Activated CD8-positive, alpha-beta memory T cell treated with anti-CD3 and anti-CD28 coated beads, Interleukin-2, amount 50 U/mL, for 4 hours (primary cell): ENCODE measurements at places on chromosomes 13 and 19.

GRCh38 chr19:3642987-3643673 lies 16.5 kb upstream of the CACTIN start:
- no peak for DNase-seq

GRCh38 chr19:19475849-19476828 lies 39.2 kb downstream of the TSSK6 start:
- DNase-seq = no peak

- DNase-seq = no peak
Measured at GRCh38 chr13:46665633-46666482, 112.9 kb downstream of the LRCH1 start.

DNA sequence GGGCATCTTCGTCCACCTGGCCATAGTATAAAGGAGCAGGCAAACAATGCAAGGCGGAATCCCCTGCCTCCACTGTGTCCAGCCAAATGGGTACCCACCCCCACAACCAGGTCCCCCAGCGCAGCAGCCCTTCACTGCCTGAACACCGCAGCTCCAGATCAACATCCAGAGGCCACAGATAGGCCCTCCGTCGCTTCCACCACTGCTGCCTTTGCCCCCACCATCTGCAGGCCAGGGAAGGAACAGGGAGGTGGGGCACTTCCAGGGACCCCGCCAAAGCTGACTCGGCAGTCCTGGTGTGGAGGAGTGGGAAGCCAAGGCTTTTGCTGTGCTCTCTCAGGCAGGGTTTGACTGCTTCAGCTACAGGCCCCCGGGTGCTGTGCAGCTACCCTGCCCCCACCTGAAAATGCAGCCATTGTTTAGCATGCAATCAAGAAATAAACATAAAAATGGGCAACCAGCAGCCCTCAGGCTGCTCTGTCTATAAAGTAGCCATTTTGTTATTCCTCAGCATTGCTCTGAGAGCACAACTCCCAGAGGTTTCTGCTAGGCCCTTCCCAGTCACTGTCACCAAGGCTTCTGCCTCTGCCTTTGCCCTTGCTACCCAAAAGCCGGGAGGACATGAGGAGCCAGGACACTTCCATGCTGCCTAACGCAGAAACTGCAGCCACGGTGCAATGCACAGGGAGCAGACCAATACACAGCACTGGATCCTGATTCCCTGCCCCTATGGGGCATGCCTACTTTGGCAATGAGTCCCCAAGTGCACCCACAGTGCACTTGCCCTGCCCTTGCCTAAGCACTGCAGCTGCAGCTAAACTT lies 733.2 kb upstream of the KLHL1 start:
- no peak for DNase-seq

- no peak for DNase-seq
Measured at GRCh38 chr13:43911871-43912270, 32.2 kb downstream of the LACC1 start.

DNA sequence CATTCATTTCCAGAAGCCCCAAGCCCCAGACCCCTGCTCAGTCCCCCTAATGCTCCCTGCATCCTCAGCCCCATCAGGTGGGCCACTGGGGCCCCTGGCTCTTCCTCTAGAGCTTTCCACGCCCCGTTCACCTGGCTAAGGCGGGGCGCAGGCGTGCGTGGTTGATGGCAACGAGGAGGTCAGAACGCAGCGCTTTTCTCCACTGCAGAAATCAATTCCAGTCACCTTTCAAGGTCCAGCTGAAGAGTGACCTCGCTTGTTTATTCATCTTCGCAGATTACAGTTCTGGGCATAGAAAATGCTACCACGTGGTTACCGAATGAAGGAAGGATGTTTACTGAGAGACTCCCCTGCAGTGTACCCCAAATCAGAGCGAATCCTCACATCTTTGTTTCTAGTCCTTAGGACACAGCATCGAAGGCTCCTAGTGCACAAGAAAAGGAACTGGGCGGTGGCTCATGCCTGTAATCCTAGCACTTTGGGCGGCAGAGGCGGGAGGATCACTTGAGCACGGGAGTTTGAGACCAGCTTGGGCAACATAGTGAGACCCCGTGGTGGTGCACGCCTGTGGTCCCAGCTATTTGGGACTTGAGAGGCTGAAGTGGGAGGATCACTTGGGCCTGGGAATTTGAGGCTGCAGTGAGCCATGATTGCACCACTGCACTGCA lies 828 bp upstream of the PBX4 start:
- DNase-seq = no peak

DNA sequence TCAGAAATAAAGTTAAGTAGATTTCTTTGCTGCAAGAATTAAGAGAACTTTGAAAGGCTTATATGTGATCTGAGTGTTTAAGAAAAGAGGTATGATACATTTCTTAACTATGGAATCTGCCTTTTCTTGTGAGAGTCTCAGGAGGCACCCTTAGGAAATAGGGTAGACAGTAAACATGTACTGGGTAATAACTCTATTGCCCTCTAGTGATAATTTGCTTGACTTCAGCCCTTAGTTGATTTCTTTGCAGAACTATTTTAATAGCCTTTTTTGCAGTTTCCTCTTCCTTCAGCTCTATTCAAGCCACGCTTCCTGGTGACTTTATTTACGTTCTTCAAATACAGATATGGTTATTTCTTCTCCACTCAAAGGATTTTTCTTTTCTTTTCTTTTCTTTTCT lies 37.0 kb upstream of the CCNA1 start:
- DNase-seq = no peak

DNA sequence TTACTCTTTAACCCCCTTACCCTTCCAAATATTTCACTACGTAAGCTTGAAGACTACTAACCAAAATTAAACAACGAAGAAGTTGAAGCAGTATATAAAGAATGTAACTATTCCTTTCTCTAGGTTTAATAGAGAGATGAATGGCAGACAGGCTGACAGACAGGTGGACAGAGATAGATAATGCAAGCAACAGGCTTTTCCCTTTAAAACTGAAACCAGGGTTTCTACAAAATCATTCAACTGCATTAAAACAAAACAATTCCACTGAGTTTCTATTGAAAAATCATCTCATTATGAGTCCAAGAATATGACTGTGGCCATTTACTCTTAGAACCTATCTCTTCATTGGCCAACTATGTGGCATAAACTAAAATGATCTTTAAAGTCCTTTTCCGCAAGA lies 15.2 kb downstream of the LNX2 start:
- DNase-seq = no peak

GRCh38 chr13:24241336-24241735 lies 68.0 kb upstream of the C1QTNF9 start:
- DNase-seq = no peak

- no peak for DNase-seq
Measured at GRCh38 chr19:17339088-17339741, 1.9 kb downstream of the GTPBP3 start.

DNA sequence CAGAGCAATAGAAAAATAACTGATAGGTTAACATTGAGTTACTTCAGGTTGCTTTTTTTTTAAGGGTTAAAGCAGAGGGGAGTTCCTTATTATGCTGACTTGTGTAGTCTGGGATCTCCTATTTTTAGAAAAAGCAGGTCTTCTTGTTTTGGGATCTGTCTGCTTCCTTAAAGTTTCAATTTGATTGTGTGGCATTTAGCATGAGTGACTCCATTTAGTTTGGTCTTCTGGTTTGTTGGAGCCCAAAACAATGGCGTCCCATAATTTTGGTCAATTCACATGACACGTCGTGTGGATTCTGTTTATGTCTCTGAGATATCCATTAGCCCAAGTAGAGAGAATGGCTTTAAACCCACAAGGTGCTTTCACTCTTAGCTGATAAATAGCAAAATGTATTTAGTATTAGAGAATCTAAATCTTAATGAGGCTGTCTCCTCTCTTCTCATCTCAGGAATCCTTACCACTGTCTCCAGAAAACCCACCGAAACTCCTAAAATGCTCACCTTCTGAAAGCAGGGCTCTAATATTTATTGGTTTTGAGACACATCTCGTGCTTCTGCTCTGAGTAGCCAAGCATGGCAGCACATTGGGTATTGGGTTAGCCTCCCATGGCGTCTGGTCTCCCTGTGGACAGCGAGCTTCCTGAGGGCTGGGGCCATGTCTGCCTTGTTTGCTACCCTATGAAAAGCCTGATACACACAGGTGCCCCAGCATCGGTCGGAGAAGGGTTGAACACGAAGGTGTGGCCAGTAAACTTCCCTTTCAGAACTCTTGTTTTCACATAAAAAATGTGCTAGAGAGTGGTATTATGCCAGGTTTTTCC lies 67.2 kb upstream of the GPR183 start:
- DNase-seq = no peak

DNA sequence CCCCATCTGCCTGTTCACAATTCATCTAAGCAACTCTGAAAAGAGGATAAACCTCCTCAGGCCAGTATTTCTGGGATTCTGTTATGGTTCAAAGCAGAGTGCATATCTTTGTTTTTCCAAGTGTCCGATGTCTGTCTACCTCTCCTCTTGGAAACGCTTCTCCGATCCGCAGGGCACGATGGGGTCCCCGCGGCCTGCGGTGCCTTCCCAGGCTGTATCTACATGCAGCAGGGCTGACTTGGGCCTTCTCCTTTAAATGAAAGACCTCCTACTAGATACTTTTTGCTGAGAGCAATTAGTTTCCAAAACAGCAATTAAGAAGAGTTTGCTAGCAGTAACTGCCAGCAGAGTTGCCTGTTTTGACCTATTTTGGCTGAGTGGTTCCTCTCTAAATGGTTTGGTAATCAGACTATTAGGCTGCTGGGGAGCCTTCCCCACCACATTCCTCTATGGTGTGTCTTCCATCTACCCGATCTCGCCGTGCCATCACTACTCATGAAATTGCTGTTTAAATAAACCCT lies 23.5 kb downstream of the COL4A2 start:
- no peak for DNase-seq

- peak; percentile 78 for DNase-seq
Measured at GRCh38 chr19:49387936-49388372, at the start of gene KASH5. TSS of gene KASH5 (plus strand) at chr19:49388249. CDS start at chr19:49390884, 2,635 bp downstream.

GRCh38 chr13:90552702-90553101 lies 794.8 kb upstream of the MIR17HG start:
- no peak for DNase-seq

DNA sequence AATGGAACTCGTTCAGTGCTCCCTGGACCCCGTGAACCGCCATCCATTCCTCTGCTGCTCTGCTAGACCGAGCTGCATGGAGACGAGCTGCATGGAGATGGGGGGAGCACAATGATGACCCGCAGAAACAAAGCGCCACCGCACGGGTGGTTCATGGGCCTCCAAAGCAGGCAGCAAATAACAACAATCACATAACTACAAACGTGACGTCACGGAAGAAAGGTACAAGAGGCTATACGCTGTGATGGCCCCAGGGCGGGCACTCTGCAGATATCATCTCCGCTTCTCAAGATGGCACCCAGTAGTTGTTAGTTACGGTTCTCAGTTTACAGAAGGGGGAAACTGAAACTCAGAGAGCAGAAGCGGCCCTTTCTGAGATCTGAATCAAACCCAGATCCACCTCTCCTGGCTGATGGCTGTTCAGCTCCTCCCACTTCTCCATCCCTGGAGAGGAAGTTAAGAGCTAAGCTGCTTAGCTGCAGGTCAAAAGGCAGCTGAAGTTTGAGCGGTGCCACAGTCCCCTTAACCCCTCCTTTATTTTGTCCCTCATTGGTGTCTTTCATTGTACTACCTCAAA lies 1.7 kb downstream of the ATP13A1 start:
- no peak for DNase-seq

DNA sequence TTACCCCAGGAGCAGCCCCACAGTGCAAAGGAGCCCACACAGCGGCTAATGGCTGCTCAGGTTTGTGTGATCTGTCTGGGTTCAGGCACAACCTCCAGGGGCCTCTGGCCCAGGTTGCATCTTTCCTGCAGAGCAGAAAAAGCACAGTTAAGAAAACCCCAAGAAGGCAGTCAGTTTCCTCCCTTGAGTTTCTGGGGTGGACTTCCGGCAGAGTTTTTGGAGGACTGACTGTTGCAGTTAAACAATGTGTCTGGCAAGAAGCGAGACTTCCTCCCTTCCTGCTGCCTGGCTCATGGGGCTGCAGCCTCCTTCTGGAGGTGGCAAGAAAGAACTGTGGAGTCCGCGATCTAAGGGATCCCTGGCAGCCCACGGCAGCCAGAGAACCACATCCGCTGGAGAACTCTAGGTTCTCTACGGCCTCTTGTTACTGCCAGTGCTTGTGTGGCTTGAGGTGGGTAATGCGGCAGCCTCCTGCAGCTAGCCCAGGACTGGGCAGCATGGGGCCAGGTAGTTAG lies 114.4 kb downstream of the ZDHHC20 start:
- no peak for DNase-seq

GRCh38 chr19:8097681-8098567 lies 45.4 kb downstream of the CCL25 start:
- no peak for DNase-seq

GRCh38 chr19:9848762-9849161 lies 13.6 kb downstream of the PIN1 start:
- no peak for DNase-seq

DNA sequence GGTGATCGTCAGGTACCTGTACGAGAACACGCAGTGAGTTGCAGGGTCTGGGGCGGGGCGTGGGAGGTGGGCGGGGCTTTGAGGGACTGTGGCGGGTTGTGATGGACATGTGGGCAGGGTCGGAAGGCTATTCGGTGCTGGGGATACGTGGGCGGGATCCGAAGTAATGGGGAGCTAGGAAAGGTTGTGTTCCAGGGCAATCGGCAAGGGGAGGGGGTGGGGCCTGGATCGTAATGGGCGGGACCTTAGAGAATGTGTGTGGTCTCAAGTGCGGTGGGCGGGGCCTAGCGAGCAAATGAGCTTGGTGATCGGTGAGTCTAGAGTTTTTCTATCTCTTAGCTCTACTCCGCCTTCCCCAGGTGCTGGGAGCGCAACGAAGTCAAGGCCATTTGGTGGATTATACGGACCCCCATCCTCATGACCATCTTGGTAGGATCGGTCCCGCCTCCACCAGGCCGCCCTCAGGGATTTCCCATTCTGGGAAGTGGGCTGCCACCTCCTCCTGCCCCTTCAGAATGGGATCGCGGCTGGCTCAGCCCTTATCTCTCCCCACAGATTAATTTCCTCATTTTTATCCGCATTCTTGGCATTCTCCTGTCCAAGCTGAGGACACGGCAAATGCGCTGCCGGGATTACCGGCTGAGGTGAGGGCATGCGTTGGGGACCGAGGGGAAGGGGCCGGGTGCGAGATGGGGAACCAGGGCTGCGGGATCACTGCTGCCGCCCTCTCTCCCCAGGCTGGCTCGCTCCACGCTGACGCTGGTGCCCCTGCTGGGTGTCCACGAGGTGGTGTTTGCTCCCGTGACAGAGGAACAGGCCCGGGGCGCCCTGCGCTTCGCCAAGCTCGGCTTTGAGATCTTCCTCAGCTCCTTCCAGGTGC lies 9.6 kb downstream of the GIPR start:
- peak; percentile 82 for DNase-seq

GRCh38 chr19:13010992-13011652 lies 15.8 kb downstream of the NFIX start:
- DNase-seq = no peak

- no peak for DNase-seq
Measured at GRCh38 chr13:41586216-41586615, 128.9 kb downstream of the RGCC start.
